ENCODE measurements at places on chromosomes 3 and 15.

GRCh38 chr15:76983590-76984375, 11.1 kb upstream of the PSTPIP1 start:
- no peak for DNase-seq

DNA sequence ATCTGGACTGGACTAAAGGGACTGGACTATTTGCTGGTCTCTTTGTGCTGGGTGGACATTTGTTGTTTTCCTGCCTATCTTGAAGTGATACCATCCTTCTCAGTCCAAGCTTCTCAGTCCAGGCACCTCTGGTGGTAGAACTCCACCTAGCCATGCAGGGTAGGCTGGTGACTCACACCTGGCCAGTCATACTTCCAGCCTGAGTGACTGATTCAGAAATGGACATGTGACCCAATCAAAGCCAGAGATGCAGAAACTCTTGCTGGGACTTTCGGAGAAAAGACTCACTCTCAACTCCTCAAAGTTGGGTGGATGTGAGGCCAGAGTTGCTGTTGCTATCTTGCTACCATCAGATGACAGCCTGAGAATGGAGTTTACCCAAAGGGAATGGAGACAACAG, 5.6 kb upstream of the ASB14 start:
- DNase-seq = peak; percentile 40

DNA sequence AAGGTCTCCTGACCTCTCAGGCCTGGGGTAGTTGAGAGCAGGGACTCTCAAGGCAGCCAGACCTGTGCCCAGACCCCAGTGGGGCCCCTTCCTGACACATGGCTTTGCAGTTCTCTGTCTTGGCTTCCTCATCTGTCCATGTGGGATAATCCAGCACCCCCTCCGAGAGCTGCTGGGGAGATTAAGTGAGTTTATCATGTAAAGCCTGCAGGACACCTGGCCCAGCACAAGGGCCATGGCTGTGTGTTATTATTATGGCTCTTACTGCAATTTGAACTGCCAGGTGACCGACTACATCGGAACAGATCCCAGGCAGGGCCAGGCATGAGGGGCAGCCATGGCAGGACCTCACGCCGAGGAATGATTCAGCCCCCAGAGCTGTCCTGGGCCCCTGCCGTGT, 12.6 kb downstream of the DUSP7 start:
- no peak for DNase-seq

DNA sequence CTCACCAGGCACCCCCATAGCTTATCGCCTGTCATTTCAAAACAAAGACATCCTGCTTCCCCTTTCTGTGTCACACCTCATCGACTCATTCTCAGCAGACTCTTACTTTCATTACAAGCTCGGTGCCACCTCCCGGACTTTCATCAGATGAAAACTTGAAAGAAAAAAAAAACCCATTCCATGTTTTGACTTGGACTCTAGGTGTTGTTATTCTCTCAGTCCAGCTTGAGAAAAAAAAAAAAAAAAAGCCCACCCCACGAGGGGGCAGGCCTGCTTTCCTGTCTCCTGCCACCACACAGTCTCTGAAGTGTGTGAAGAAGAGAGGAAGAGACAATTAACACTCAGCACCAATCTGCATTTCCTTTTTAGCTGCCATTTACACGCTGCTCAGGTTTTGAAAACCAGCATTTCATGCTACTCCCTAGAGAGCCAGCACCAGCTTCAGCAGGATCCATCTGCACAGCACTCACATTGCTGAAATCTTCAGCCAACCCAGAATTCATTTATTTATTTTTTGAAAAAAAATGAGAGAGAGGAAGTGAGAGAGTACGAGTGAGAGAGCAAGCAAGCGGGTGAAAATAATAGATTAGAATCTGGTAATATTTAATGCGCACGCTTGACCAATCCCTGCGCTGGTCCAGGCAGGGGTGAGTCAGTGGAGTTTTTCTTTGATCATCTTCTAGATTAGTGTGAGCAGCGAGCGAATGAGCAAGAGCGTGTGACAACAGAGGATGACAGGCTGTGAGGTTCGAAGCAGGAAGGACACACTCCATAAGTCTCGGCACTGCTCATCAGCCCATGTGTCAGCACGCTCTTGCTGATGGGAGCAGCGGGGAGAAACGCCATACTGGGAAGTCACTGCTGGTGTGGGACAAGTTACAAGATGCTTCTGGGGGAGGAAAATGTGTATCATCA, 23.5 kb downstream of the ZNF80 start:
- DNase-seq = peak; percentile 97

DNA sequence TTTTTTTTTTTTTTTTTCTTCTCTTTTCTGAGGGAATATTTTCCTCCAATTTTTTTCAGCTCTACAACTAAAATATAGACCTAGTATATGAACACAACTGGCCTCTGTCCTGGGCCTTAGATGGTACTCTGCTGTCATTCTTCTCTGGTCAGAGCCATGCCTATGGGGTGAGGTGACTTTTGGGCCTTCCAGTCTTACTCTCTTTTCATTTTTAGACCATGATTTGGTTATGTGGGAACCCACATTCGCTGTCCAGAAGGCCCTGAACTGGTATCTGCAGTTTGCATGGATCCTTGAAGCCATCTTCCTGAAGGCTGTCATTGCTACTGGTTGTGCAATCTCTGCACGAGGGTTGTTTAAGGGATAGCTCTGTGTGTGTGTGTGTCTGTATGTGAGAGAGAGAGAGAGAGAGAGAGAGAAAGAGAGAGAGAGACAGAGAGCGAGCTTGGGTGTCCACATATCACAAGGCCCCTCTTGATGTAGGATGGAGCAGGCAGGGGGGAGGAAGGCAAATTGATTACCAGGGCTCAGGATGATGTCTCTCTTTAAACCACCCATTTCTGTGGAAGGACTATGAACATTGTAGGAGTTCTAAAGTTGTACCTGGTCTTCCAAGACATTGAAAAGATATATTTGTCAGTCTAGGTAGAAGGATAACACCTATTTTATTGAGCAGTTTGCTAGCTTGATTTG, 6.9 kb downstream of the TGFBR2 start:
- DNase-seq = no peak

- no peak for DNase-seq
Observed at GRCh38 chr3:42705058-42705767, 2.6 kb upstream of the HHATL start.

GRCh38 chr15:38972831-38973230, 408.2 kb upstream of the RASGRP1 start:
- DNase-seq = no peak

- DNase-seq = peak; percentile 78
Observed at GRCh38 chr15:35293353-35294130, 208.4 kb upstream of the NANOGP8 start.

DNA sequence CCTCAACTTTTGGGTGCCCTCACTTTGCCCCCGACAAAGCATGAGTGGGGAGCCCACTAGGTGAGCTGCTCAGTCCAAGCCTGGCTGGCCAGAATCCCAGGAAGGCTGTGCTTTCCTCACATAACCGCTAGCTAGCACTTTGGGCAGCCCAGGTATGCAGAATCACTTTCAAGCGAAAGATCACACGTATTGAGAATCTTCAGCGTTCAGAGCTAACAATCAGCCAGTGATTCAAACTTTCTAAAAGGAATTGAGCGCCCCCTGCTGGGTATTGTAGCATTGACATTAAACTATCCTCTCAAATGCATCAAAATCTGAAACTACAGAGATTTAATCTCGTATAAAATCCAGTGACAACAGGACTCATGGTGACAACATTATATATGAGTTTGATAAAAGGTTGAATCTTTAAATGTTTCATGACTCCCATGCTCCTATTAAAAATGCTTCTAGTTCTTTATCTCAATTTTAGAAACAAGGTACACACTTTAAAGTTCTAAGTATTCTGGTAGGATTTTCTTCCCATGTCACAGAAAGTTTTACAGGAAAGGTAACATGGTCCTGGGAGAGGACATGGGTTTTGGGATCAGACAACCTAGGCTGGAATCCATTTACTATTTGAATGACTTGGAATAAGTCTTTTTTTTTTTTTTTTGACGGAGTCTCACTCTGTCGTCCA, 11.8 kb downstream of the ANAPC13 start:
- peak; percentile 78 for DNase-seq

- no peak for DNase-seq
Observed at GRCh38 chr3:194087280-194087679, 48.7 kb upstream of the HES1 start.

- no peak for DNase-seq
Observed at GRCh38 chr15:73127302-73127936, 75.2 kb downstream of the NEO1 start.
